NCI-H187 treated with DMSO at 0.1 percent for 48 hours (cell line): ENCODE measurements at places on chromosomes 11 and 22.

- peak; percentile 76 for DNase-seq
Observed at GRCh38 chr11:19652623-19653375, 59.8 kb upstream of the NAV2 start.

DNA sequence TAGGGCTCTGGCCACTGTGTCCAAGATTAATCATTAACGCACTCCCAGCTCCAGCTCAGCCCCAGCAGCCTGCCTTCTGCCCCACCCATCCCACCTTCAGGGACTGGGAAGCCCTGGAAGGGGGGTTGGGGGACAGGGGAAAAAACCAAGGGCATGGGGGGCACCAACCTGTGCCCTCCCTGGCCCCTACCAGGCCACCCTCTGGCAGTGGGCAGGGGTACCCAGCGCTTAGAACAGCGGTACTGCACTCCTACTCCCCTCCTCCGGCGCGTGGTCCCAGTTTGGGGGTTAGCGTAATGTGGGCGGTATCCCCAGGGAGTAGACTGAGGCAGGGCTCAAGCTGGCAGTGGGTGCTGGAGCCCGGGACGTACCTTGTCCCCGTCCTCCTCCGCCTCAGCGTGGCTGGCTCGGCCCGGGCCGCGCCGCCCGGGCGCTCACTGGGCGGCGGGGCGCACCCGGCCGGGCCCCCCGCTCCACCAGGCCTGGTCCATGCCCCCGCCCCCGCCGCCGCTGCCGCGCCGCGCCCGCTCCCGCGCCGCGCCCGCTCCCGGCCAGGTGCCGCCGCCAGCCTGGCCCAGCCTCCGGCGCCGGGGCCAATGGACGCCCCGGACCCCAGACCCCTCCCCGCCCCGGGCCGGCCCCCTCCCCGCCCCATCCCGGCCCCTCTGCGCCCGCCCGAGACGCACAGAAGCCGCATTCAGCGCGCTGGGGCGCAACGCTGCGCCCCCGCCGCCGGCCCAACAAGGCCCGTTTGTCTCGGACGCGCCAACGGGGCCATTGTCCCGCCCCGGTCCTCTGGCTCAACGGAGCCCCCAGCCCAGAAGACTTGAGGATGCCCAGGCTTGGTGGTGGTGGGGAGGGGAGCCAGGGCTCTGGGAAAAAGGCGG lies at the start of gene GAL3ST1:
GAL3ST1 (minus strand) TSS at position 571 of the 887 bp plus-strand sequence. CDS start 17,273 bp downstream, outside the sequence.
- no peak for DNase-seq

- DNase-seq: no peak
Observed at GRCh38 chr22:38709306-38709705, 3.6 kb downstream of the GTPBP1 start.

DNA sequence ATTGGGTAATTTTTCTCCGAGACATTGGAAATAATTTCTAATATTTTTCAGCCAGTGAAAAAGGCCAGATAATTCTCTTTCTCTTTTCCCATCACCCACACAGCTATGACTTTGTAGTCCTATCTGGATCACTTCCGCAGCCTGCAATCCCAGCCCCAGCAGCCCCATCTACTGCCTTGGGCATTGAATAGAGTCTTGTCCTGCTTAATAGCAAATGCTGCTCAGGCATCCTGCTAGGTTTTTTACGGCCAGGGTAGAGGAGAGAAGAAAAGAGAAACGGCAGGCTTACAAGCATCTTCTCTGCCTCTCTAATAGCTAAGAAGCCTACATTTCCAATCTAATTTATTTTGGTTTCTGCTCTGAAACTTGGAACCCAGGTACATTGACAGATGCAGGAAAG lies 154.3 kb upstream of the B3GAT1 start:
- DNase-seq: no peak

DNA sequence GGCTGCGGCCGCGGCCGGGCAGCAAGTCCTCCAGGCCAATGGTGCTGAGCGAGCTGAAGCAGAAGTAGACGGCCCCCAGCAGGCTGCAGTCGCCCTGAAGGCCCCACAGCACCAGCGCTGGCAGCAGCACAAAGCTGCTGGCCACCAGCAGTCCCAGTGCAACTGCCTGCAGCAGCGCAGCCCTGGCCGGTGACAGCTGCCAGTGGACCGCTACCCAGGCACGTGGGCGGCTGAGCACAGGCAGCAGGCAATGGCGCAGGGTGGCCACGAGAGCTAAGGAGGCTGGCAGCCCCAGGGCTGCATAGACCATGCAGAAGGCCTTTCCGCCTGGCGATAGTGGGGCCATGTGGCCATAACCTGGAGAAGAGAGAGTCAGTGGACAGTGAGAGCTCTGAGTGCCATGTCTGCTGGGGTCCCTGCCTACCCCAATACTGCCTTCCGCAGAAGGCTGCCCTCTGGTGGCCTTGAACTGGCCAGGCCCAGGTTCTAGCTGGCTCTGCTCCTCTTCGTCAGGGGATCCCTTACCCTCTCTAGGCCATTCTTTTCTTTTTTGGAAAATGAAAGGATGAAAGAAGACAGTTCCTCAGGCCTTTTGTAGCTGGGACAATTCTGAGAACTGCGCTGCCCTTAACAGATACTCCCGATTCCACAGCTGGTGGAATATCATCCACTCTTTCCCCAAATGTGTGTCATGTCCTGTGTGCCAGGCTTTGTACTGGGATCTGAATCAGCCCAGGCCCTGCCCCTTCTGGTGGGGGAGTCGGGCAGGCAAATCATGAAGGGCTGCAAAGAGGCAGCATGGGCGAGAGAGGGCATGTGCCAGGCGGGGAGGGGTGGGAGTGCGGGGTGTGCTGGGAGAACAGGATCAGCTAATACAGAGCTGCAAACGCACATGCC lies 1.8 kb downstream of the KCNK7 start:
- DNase-seq: no peak

DNA sequence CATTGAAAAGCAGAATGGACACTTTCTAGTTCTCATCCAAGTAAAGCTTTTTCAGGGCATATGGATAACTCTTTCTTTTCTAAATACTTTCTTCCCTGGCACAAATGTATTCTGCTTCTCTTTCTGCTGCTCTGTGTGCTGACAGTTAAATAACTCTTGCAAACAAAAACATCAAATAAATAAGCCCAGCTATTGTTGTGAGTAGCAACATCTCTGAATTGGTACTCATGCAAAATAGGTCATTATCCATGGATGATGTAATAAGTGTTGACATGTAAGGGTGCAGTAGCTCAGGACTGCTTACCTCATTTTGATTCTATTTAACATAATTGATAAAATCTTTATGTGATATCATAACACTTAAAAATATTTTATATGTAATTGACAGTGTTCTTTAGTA lies 164.3 kb downstream of the MSANTD4 start:
- no peak for DNase-seq

GRCh38 chr11:126354631-126355323 lies 709 bp upstream of the ST3GAL4 start:
- DNase-seq: no peak

DNA sequence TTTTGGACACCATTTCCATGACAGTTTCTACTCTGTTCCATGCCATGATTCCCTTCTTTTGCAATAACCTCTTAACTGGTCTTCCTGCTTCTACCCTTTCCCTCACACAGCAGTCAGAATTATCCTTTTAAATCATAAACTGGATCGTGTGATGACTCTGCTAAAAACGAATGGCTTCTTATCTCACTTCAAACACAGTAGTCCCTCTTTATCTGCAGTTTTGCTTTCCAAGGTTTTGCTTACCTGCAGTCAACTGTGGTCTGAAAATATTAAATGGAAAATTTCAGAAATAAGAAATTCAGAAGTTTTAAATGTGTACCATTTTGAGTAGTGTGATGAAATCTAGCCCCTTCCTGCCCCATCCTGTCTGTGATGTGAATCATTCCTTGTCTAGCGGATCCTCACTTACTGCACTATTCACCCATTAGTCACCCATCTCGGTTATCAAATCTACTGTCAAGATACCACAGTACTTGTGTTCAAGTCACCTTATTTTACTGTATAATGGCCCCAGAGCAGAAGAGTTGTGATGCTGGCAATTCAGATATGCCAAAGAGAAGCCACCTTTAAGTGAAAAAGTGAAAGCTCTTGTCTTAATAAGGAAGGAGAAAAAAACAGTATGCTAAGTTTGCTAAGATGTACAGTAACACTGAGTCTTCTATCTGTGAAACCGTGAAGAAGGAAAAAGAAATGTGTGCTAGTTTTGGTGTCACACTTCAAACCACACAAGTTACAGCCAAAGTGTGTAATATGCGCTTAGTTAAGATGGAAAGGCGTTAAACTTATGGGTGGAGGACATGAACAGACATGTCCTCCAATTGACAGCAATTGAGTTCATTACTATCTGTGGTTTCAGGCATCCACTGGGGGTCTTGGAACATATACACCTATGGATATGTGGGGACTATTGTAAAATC lies 283.0 kb downstream of the DDX10 start:
- no peak for DNase-seq

DNA sequence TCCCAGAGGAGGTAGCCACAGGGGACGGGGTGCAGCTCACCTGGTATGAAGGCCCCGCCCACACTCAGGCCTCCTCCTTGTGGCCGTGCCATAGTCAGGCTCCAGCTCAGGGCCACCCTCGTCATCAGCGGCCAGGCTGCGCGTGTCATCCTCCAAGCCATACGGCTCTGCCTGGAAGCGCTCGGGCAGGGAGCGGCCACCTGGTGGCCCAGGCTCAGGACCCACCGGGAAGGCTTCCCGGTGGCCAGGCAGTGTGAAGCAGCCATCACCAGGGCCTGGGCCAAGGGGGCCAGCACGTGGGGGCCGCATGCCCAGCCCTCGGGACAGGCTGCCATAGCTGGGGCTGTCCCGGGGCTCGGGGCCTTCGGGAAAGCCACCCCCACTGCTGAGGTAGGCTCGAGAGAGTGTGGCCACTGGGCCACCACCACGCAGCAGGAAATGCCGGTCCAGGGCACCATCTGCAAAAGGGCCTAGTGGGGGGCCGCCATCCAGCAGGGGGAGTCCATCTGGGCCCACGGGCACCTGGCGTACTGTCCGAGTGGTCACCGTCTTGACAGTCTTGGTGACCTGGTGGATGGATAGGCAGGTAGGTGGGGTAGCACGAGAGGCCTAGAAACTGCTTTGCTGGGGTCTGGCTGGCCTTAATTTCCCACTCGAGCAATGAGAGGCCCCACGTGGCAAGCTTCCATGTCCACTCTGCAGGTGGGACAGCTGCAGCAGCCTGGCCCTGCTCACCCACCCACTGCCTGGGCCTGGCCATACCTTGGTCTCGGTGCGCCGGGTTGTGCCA lies 35.3 kb downstream of the ARVCF start:
- no peak for DNase-seq

DNA sequence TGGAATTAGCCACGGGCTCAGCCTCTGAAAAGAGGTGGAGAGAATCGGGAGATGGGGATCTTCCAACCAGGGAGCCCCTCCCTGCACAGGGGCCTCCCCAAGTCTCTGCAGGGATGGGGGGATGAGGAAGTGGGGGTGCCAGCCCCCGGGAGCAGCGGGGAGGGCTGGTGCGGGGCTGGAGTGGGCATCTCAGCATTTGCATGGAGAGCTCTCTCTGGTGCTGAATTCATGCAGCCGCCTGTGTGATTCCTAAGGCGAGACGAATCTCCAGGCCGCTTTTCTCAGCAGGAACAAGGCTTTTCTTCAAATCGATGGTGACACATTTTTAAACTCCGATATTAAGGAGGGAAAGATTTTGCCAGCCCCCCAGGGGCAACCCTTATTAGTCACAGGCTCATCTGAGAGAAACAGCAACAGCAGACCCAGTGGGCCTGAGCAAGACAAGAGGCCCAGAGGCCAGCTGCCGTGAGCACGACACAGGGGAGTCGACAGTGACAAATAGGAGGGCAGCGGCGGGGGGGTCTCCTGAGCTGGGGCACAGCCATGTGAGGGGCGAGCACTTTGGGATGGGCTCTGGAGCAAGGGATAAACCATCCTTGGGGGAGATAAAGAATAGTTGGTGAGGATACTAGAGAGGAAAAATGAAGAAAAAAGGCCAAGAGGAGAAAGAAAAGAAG lies 29.0 kb downstream of the MACROD1 start:
- no peak for DNase-seq

GRCh38 chr11:117887431-117888138 lies 11.1 kb upstream of the FXYD6 start:
- peak; percentile 92 for DNase-seq

GRCh38 chr22:23063539-23064380 lies 6.6 kb upstream of the GNAZ start:
- DNase-seq: no peak
